Muscle of leg (tissue), 16 donors: ENCODE measurements at places on chromosomes 7 and 10. TPM values are rescaled to one million over a fixed set of nuclear protein-coding genes. Genes with fewer than 3 reads are reported as not detected.
A peak's percentile ranks its signal among the peaks of the same experiment; 100 is the strongest.

MYL10 gene
- total RNA-seq = 14.8 TPM

CLCN1 gene
- 1.1 TPM for total RNA-seq

DOCK1 gene
- total RNA-seq = 43.5 TPM

MLXIPL gene
- total RNA-seq = 0.13 TPM

FFAR4 gene
- total RNA-seq = not detected

DEPP1 gene
- total RNA-seq = 36.0 TPM

EPO gene
- not detected for total RNA-seq

OR2A1 gene
- 0.13 TPM for total RNA-seq

GIMAP6 gene
- 18.7 TPM for total RNA-seq

TEX36 gene
- total RNA-seq = not detected

- no peak overlapping the region for H3K4me3 ChIP-seq
- H3K4me1 ChIP-seq = no peaks in the 10 kb centered on the region
- H3K27ac ChIP-seq = no peak overlapping the region
- no peaks in the 10 kb centered on the region for H3K36me3 ChIP-seq
- DNase-seq = peak; percentile 43
- H3K27me3 ChIP-seq = peaks cover 4% of the 10 kb centered on the region
These were observed 6.9 kb upstream of the CYP2E1 start for GRCh38 chr10:133520193-133520738.

- peaks cover 5% of the 10 kb centered on the region for H3K36me3 ChIP-seq
- H3K27ac ChIP-seq = peak within 1 kb of the TSS; percentile 88
- H3K4me3 ChIP-seq = peak within 1 kb of the TSS; percentile 95
- no peaks in the 10 kb centered on the region for H3K27me3 ChIP-seq
These were observed at the start of gene GSTO2 for GRCh38 chr10:104268713-104269645. TSS of gene GSTO2 (plus strand) at chr10:104269184. CDS start at chr10:104274916, 5,732 bp downstream.

GRCh38 chr7:8205031-8205387, 57.0 kb downstream of the ICA1 start:
- no peak overlapping the region for H3K4me3 ChIP-seq
- peak; percentile 53 for DNase-seq
- no peaks in the 10 kb centered on the region for H3K36me3 ChIP-seq

GRCh38 chr10:81027223-81027622, 489.5 kb downstream of the SH2D4B start:
- DNase-seq = no peak
- no peak overlapping the region for H3K4me3 ChIP-seq
- no peaks in the 10 kb centered on the region for H3K27me3 ChIP-seq
- H3K4me1 ChIP-seq = no peaks in the 10 kb centered on the region
- no peak overlapping the region for H3K27ac ChIP-seq

DNA sequence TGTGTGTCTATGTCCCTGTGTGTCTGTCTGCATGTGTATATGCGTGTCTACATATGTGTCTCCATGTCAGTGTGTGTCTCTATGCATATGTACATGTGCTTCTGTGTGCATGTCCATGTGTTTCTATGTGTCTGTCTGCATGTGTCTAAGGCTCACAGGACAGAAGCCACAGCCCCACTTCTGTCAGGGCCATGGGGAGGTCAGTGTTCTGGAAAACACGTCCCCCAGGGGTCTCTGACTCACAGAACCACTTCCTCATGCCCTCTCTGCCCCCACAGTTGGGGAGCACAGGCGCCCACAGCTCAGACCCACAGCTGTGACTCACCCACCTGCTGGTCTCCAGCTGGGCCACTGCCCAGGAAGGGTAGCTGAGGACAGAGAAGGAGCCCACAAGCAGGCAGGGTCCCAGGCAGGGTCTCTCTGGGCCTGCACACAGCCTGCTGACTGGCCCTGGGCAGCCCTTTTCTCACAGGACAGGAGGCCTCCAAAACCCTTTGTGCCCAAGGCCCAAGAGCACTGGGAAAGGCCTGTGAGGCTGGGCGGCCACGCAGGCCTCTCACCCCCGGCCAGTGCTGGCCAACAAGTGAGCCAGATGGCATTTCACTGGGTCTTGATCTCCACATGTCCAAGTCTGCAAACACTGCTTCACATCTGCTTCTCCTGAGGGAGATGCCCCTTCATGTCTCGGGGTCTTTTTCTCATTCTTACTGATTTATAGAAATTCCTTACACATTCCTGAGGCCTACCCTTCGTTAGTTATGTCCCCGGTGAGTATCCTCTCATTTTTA, 102.9 kb upstream of the FAM20C start:
- DNase-seq = peak; percentile 78
- peaks cover 70% of the 10 kb centered on the region for H3K4me1 ChIP-seq
- H3K27ac ChIP-seq = peak overlapping the region; percentile 91
- no peak overlapping the region for H3K4me3 ChIP-seq

DNA sequence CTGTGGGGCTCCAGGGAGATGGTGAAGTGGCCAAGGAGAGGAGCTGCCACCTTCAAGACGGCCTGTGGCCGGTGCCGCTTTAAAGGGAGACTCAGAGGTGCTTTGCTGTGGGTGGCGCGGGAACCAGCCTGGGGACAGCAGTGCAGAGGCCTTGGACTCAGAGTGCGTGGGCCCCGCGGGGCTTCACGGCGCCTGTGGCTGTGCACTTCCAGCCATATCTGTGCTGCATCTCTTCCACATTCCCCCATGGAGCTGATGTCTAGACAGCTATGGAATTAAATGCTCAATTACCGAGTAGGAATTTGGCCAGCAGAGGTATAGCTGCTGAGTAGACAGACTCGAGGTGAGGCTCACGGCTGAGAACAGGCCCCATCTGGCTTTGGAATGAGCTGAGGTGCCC, 41.7 kb downstream of the HTRA1 start:
- no peaks in the 10 kb centered on the region for H3K36me3 ChIP-seq
- no peaks in the 10 kb centered on the region for H3K27me3 ChIP-seq
- no peak overlapping the region for H3K4me3 ChIP-seq
- H3K27ac ChIP-seq = no peak overlapping the region
- no peak for DNase-seq
- peaks cover 62% of the 10 kb centered on the region for H3K4me1 ChIP-seq

DNA sequence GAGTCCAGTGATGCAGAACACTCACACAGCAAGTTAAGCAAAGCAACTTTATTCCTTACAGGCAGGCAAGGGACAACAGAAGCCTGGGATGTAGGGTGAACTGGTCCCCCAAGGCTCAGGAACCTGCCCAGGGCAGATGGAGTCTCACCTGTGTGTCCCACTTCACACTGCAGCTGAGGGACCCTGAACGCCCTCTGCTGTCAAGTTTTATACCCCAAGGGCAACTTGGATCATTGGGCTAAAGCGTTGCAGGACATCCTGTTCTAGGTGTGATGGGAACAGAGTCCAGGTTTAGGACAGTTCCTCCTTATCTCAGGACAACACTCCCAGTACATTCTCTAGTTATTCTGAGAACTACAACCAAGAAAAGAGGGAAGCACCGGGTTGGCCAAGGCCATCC, 49.5 kb upstream of the ZNF746 start:
- H3K27me3 ChIP-seq = no peaks in the 10 kb centered on the region
- peaks cover 56% of the 10 kb centered on the region for H3K36me3 ChIP-seq

GRCh38 chr7:2509298-2509906, 10.2 kb upstream of the LFNG start:
- peak overlapping the region; percentile 7 for H3K27ac ChIP-seq
- peaks cover 82% of the 10 kb centered on the region for H3K4me1 ChIP-seq
- H3K4me3 ChIP-seq = no peak overlapping the region
- H3K27me3 ChIP-seq = peaks cover 7% of the 10 kb centered on the region
- DNase-seq = no peak

- no peak for DNase-seq
- no peak overlapping the region for H3K27ac ChIP-seq
- no peaks in the 10 kb centered on the region for H3K27me3 ChIP-seq
- no peaks in the 10 kb centered on the region for H3K36me3 ChIP-seq
- peaks cover 21% of the 10 kb centered on the region for H3K4me1 ChIP-seq
- H3K4me3 ChIP-seq = no peak overlapping the region
These were observed 49.6 kb downstream of the SYPL1 start for GRCh38 chr7:106062521-106062931.

DNA sequence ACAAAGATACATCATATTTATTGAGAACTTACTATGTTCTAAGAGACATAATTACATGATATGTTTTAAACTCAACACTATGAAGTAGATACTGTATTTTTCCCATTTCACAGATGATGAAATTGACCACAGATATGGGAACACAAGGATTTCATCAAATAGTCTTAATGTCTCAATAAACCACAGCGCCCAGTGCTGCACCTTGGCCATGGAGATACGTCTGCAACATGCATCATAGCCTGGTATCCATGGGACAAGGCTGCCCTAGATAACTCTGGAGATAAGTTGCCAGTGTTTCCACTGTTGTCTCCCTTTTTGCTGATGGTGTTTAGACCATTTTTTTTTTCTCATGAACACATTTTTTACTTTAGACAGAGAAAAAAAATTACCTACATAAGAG, 97.5 kb downstream of the GNAT3 start:
- no peaks in the 10 kb centered on the region for H3K36me3 ChIP-seq
- no peak overlapping the region for H3K4me3 ChIP-seq
- H3K27me3 ChIP-seq = no peaks in the 10 kb centered on the region
- no peaks in the 10 kb centered on the region for H3K4me1 ChIP-seq
- no peak for DNase-seq
- H3K27ac ChIP-seq = no peak overlapping the region

DNA sequence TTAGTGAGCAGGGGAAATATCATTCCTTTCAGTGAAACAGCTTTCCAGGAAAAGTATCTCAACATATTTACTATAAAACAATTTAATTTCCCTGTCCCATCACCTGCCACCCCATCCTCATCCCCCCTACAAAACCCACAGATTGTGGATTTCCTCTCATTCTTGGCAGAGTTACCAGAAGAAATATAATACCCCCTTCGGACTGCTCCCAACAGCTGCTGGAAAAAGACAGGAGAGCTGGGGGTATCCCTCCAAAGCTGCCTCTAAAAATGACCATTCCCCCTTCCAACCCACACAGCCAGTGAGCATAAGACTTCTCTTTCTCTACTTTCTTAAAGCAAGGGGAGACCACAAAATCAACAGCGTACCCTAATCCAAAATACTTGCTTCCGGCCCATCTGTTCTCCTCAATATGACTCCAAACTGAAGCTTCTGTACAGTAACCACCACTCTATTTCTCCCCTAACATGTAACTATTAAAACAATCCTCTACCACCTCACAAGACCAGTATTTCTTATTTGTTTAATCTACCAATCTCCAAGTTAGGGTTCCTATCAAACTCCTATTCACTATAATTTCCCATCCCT, 7.8 kb downstream of the FBXW4 start:
- no peak overlapping the region for H3K4me3 ChIP-seq
- peak overlapping the region; percentile 59 for H3K27ac ChIP-seq
- peaks cover 4% of the 10 kb centered on the region for H3K36me3 ChIP-seq
- no peaks in the 10 kb centered on the region for H3K27me3 ChIP-seq
- DNase-seq = peak; percentile 75
- H3K4me1 ChIP-seq = peaks cover 29% of the 10 kb centered on the region

DNA sequence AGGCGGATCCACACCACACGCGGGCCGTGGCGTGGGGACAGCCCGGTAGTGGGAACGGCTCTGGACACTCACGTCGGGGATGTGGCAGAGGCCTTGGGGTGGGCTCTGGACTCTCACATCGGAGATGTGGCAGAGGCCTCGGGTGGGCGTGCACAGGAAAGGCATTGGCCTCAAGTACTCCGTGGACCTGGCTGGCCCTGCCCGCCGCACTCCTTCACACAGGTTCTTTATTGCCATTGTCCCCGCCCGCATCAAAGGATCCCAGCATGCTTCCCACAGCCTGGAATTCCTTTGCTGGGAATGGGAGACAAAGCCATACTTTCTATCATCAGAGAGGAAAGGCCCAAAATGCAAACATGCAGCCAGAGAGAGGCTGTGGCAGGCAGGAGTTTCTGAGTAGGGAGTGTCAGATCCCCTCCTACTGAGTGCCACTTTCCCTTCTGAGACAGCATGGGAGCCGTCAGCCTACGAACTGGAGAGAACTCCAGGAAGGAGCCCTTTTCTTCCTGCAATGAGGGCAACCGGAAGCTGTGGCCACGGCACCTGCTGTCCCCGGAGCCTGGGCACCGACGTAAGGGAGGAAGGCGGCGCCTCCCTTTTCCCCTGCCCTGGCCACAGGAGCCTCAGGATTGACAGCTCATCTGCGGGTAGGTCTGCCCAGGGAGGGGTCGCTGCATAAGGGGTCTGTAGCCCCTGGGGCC, 51.5 kb downstream of the RBM17 start:
- H3K4me3 ChIP-seq = no peak overlapping the region
- no peak overlapping the region for H3K27ac ChIP-seq
- DNase-seq = no peak
- peaks cover 17% of the 10 kb centered on the region for H3K4me1 ChIP-seq

GRCh38 chr10:103766751-103767505, 88.4 kb downstream of the SH3PXD2A start:
- no peak for DNase-seq
- H3K4me3 ChIP-seq = no peak overlapping the region
- peaks cover 47% of the 10 kb centered on the region for H3K4me1 ChIP-seq
- peaks cover 29% of the 10 kb centered on the region for H3K36me3 ChIP-seq

DNA sequence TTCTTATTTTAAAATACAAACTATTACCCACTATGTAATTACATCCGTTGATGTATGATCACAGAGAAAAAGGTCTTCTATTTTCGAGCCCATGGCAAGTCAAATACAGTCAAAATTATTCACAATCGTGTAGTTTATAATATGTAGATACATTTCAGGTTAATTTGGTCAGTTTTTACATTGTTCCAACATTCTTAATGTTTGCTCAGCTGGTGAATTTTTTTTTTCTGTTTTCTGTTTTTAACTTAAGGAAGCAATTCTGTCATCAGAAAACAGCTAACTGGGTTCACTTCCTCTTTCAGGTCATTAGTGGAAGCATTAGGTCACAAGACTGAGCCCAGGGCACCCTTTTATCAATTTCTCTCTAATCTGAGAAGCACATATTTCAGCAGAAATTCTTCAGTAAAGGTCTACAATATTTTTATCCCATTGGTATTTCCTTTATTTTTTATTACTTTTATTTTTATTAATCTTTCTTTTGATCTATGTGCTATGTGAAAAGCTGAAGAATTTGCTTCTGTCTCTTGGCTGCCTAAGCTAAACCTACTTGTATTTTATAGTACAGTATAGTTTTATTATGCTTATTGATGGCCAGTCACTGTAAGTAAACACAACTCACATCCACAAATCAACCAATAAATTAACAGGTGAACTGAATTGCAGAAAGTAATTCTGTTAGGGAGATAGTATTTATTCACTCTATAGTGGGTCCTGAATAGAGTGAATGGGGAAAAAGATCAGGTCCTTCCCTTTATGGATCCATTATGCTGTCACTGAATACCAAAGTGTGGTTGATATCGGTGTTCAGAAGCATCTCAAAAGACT, 84.6 kb downstream of the ICA1 start:
- no peaks in the 10 kb centered on the region for H3K36me3 ChIP-seq
- H3K27ac ChIP-seq = peak overlapping the region; percentile 29
- H3K4me1 ChIP-seq = peaks cover 3% of the 10 kb centered on the region
- DNase-seq = peak; percentile 64
- H3K4me3 ChIP-seq = no peak overlapping the region

- peak; percentile 7 for DNase-seq
- H3K36me3 ChIP-seq = peaks cover 44% of the 10 kb centered on the region
- H3K27me3 ChIP-seq = no peaks in the 10 kb centered on the region
- H3K27ac ChIP-seq = no peak overlapping the region
- no peak overlapping the region for H3K4me3 ChIP-seq
- H3K4me1 ChIP-seq = no peaks in the 10 kb centered on the region
These were observed 22.7 kb downstream of the MKRN1 start for GRCh38 chr7:140456551-140457051.
